Hypothalamus (tissue), 51 donors: ENCODE measurements at places on chromosomes 11 and 22.

DNA sequence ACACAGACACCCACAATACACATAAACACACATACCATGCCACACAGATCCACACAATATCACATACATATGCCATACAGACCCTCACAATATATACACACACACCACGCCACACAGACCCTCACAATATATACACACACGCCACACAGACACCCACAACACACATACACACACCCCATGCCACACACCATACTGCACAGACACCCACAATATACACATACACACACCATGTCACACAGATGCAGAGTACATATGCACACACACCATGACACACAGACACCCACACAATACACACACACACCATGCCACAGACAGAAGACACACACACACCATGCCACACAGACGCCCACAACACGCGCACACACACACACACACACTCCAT is 43.6 kb downstream of the SHISAL1 start:
- DNase-seq, result no peak

GRCh38 chr11:13278609-13279486 is 1.3 kb downstream of the BMAL1 start:
- DNase-seq, result no peak

- no peak for DNase-seq
Observed at GRCh38 chr11:7665473-7666291, 7.6 kb downstream of the CYB5R2 start.

GRCh38 chr22:47210112-47210657 is 447.7 kb downstream of the TBC1D22A start:
- no peak for DNase-seq

- no peak for DNase-seq
Observed at GRCh38 chr11:75762885-75763284, 5.7 kb upstream of the DGAT2 start.

- DNase-seq, result no peak
Observed at GRCh38 chr22:33476206-33476605, 418.0 kb upstream of the SYN3 start.

DNA sequence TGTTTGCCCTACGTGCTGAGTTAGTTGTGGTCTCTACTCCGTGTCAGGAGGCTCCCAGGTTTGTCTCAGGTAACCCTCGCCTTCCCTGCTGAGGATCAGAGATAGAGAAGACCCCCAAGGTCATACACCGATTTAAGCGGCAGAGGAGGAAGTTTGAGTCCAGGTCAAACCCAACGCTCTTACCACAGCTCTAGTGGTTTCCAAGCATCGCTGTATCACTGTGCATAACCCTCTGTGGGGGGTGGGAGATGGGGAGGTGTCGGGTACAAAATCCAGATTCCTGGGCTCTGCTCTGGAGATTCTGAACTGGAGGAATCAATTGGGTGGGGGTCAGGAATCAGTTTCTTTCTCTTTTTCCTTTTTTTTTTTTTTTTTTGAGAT is 627 bp downstream of the DNAJC4 start:
- DNase-seq, result no peak

GRCh38 chr11:63639199-63639832 is 25.1 kb upstream of the PLAAT3 start:
- DNase-seq, result no peak

DNA sequence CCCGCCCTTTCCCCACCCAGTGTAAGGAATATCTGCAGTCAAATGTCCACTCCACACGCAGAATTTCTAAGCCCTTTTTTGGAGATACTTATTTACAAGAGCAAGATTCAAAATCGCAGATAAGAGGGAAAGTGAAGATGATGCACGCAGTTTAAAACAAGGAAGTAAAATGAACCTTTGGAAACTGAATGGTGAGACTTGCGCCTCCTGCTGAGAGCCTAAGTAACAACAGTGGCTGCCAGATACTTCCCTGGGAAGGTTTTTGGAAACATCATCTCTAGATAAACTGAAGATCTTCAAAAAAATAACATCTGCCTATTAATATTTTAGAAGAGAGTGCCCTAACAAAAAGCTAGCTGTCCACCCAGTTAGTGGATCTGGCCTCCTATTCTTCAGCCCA is 963.1 kb upstream of the FAT3 start:
- no peak for DNase-seq

- DNase-seq, result no peak
Observed at GRCh38 chr22:46082633-46083032, 67.7 kb upstream of the PPARA start.
